Activated T-helper 9 cell treated with anti-CD3 and anti-CD28 coated beads, Interleukin-2, amount 50 U/mL, for 16 hours (primary cell): ENCODE measurements at places on chromosomes 12 and 14.

GRCh38 chr12:89693639-89694202 is 14.9 kb downstream of the ATP2B1 start:
- DNase-seq: no peak

GRCh38 chr14:72970824-72971434 is 44.7 kb downstream of the DCAF4 start:
- DNase-seq: no peak

GRCh38 chr12:108561852-108562347 is 496 bp upstream of the ISCU start:
- no peak for DNase-seq

DNA sequence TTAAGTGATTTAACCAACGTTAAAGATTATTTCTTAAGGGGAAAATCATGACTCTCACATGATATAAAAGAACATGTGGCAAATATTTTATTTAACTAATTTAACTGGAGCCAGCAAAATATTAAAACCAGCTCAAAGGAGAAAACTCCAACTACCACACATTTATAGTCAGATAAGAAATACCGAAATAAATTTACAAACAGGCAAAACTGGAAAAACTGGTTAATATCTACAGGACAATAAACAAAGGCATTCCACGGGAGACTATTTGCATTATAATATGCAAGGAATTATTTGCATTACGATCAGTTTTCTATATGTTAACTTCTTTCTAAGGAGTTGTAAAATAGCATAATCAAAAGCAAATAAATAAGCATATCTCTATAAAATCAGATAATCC is 13.8 kb upstream of the BCL2L14 start:
- no peak for DNase-seq

- no peak for DNase-seq
Measured at GRCh38 chr12:32451816-32452215, 52.5 kb downstream of the FGD4 start.

DNA sequence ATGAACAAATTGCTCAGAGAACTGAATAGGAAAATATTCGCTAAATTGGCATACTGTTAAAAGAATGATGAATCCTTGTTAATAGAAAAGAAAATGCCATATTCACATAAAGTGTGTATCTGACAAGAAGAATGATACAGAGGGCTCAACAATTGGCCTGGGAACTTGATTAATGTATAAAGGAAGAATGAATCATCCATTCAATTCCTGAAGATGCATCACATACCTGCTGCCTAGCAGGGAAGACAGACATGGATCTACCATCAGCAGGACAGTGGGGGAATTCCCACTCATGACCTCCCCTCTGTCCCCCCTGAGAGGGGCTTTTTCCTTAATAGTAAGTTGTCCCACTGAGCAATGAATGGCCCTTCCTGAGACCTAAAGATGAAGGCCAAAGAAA is 13.5 kb downstream of the PTPN21 start:
- no peak for DNase-seq

DNA sequence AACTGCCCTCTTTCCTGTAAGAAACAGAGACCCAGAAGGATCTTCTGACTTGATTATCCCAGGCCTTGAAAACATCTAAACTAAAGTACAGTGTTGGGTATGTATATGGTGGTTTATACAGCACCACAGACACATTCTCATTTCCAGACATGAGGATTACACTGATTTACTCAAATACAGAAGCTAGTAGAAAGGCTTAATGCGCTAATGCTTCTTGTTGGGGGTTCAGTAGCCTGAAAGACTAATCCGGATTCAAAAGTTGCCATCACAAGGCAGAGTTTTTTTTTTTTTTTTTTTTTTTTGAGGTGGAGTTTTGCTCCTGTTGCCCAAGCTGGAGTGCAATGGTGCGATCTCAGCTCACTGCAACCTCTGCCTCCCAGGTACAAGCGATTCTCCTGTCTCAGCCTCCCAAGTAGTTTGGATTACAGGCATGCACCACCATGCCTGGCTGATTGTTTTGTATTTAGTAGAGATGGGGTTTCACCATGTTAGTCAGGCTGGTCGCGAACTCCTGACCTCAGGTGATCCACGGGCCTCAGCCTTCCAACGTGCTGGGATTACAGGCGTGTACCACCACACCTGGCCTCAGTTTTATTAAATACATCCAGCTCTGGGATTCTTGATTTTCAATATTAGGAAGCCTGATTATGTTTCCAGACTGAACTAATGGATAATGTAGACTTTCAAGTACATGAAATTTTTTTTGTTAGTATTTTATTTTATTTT is 46.3 kb upstream of the HECTD1 start:
- no peak for DNase-seq
